OCI-LY7 (cell line): ENCODE measurements at places on chromosomes 4 and X.

GRCh38 chr4:6009452-6009851 is 8.8 kb downstream of the C4orf50 start:
- no peak for DNase-seq

DNA sequence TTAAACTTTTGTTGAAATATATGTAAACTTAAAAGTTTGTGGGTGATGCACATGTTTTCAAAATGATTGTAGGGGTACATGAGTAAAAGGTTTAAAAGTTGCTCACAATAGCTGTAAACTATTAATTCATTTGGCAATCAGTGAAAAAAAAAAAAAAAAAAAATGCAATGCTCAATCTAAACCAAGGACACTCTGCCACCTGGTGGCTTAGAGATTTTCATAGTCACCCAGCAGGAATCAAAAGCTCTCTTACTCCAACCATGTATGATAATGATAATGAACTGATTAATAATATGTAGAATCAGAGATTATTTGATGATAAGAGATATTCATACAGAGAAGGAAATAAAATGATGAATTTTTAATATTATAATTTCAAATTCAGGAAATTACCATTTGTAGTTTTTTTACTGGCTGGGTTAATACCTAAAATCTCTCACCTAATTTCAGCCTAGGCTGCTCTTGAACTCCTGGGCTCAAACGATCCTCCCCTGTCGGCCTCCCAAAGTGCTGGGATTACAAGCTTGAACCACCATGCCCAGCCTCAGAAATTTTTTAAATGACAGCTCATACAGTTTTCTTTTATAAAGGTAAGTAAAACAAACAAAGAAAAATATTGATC is 46.9 kb upstream of the SLC25A4 start:
- DNase-seq: peak; percentile 60

DNA sequence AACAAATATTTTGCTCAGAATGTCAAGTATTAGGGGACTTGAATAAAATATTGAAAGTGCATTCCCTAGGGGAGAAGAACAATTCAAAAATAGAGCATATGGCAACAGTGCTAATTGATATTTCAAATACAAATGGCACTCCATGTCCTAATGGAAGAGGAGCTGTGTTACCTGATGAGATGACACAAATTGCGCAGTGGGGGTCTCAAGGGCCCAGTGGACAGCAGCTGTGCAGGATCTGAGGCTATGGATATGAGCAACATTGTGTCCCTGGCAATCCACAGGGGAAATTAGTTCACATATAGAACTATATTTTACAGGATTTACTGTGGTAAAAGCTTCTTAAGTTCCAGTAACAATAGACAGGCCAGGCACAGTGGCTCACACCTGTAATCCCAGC is 17.4 kb upstream of the USP46 start:
- DNase-seq: no peak

- no peak for DNase-seq
Measured at GRCh38 chr4:2275546-2276251, 13.8 kb upstream of the MXD4 start.

GRCh38 chr4:104394406-104395167 is 100.1 kb downstream of the CXXC4 start:
- DNase-seq: no peak

- DNase-seq: no peak
Measured at GRCh38 chrX:12494400-12495138, 296.6 kb upstream of the PRPS2 start.

GRCh38 chr4:173761236-173761635 is 231.2 kb upstream of the HAND2 start:
- DNase-seq: no peak

DNA sequence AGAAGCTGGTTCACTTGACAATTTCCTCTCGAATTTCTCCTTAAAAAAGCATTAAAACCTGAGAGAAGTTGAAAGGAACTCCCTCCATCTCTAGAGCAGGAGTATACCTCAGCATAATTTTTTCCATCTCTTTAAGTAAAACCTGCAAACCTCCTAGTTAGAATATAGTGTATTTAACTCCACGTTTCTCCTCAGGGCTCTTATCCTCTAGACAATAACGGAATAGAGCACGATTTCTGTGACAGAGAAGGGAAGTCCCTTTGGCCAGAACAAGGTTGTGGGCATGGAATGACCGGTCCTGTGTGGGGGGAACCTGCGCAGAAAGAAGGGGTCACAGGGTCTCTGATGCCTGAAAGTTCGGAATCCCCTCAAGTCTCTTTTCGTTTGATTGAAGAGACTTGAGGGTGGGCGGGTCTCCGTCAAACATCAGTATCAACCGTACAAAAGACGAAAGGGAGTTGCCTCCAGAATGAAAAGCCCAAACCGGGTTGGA is 697 bp downstream of the ZNF280C start:
- DNase-seq: no peak

GRCh38 chr4:184309241-184310170 is 91.8 kb upstream of the ENPP6 start:
- no peak for DNase-seq

DNA sequence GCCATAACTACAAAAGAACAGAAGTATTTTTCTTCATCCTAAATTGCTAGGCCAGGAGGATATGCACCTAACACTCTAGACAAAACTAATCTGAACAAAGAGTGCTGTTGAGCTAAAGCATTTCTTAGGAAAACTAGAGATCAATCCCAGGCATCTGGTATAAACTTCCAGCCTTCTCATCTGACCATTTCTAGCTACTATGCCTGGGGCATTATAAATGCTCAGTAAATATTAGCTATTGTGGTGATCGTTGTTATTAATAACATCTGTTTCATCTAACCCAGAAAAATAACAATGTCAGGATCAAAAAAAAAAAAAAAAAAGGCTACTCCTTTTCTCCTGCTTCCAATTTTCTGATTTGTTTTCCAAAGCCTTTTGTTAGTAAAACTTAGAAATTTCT is 7.7 kb upstream of the SLC10A6 start:
- no peak for DNase-seq

GRCh38 chr4:38359113-38359512 is 304.9 kb upstream of the KLF3 start:
- DNase-seq: no peak

- DNase-seq: no peak
Measured at GRCh38 chr4:186079694-186080093, 10.7 kb downstream of the TLR3 start.

- DNase-seq: no peak
Measured at GRCh38 chrX:152637649-152638442, at the start of gene GABRQ. TSS of gene GABRQ (plus strand) at chrX:152637895. CDS start at chrX:152638203, 308 bp downstream.

DNA sequence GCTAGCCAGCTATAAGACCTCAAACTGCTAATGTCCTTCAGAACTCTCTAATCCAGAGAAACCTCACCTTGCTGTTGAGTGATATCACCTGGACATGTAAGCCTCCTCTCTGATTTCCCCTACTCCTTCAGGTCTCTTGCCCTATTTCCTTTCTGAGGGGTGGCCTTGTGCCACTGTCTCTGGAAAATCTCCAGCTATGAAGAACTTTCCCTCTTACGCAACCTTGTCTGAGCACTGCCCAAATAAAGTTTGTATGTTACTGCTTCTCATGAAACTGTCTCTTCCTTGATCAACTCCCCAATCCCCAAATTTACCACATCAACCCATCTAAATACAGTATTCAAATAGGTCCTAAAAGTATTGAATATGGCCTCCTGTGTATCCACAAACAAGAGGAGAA is 53.5 kb upstream of the VEGFD start:
- DNase-seq: no peak

GRCh38 chr4:171676555-171677215 is 136.5 kb upstream of the GALNTL6 start:
- peak; percentile 85 for DNase-seq

DNA sequence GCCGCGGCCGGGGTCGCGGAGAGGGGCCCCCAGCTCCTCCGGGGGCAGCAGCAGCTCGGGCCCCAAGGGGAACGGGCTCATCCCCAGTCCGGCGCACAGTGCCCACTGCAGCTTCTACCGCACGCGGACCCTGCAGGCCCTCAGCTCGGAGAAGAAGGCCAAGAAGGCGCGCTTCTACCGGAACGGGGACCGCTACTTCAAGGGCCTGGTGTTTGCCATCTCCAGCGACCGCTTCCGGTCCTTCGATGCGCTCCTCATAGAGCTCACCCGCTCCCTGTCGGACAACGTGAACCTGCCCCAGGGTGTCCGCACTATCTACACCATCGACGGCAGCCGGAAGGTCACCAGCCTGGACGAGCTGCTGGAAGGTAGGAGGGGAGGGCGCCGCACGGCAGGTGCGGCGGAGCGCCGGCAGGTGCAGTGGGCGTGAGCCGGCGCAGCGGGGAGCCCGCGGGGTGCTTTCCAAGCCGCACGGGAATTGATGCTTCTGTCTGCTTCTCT is 886 bp downstream of the DCLK2 start:
- DNase-seq: no peak
